ENCODE measurements at places on chromosomes 7 and 10. TPM values are rescaled to one million over a fixed set of nuclear protein-coding genes. Genes with fewer than 3 reads are reported as not detected.

ATG9B gene
- not detected for total RNA-seq

DNA sequence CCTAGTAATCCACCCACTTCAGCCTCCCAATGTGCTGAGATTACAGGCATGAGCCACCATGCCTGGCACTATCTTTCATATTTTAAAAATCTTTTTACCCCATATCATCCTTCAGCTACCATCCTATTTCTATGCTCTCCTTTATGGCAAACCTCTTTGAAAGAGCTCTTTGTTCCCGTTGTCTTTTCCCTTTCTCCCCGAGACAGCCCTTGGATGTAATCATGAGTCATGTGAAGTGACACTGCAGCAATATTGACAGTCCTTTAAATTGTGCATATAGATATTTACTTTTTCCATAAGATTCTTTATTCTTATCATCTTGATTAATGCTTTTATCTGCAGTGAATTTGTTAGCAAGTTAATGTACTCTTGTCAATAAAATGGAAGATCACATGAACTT is 286.6 kb downstream of the ANKRD7 start:
- no peak for DNase-seq

GRCh38 chr10:61628151-61628874 is 34.4 kb upstream of the CABCOCO1 start:
- DNase-seq: no peak

- no peak for DNase-seq
Observed at GRCh38 chr10:43479275-43479674, 42.4 kb downstream of the ZNF487 start.
